Naive B cell (primary cell): ENCODE measurements at places on chromosomes 2 and 18. TPM values are rescaled to one million over a fixed set of nuclear protein-coding genes. Genes with fewer than 3 reads are reported as not detected.

Gene IKZF2
- polyA plus RNA-seq = 3.0 TPM

Gene KIF5C
- polyA plus RNA-seq = 0.83 TPM

Gene NETO1
- polyA plus RNA-seq = 14.8 TPM

Gene TYMS
- not detected for polyA plus RNA-seq

Gene MTCL1
- polyA plus RNA-seq = 0.26 TPM

Gene TUBA3E
- polyA plus RNA-seq = not detected

Gene STARD6
- not detected for polyA plus RNA-seq

Gene RAB17
- polyA plus RNA-seq = not detected

Gene CNOT9
- 10.9 TPM for polyA plus RNA-seq

Gene IL1RL2
- not detected for polyA plus RNA-seq

Gene BOLL
- not detected for polyA plus RNA-seq

Gene LAMA1
- not detected for polyA plus RNA-seq

Gene ITPRIPL1
- 0.78 TPM for polyA plus RNA-seq

Gene COL3A1
- polyA plus RNA-seq = not detected

Gene CAPN14
- 1.3 TPM for polyA plus RNA-seq

Gene CDH20
- polyA plus RNA-seq = not detected

Gene COL6A3
- not detected for polyA plus RNA-seq

Gene ZNF892
- 1.3 TPM for polyA plus RNA-seq

Gene PTPRN
- not detected for polyA plus RNA-seq

Gene RAB11FIP5
- not detected for polyA plus RNA-seq

Gene ADD2
- 12.1 TPM for polyA plus RNA-seq

Gene AQP12B
- not detected for polyA plus RNA-seq

Gene NYAP2
- not detected for polyA plus RNA-seq

Gene SKA1
- polyA plus RNA-seq = not detected

Gene SERPINB13
- not detected for polyA plus RNA-seq

Gene AQP4
- not detected for polyA plus RNA-seq

Gene RDH14
- 62.0 TPM for polyA plus RNA-seq

Gene CCDC121
- polyA plus RNA-seq = 1.7 TPM

Gene MYO7B
- polyA plus RNA-seq = 19.7 TPM

Gene CLEC4F
- not detected for polyA plus RNA-seq

Gene CCBE1
- not detected for polyA plus RNA-seq

Gene COLEC12
- polyA plus RNA-seq = not detected
